ENCODE measurements at places on chromosomes 16 and 17. TPM values are rescaled to one million over a fixed set of nuclear protein-coding genes. Genes with fewer than 3 reads are reported as not detected.

The PABPN1L gene
- total RNA-seq = not detected

GRCh38 chr16:25038239-25038954 is 23.2 kb upstream of the ARHGAP17 start:
- DNase-seq = no peak

GRCh38 chr17:37359682-37360188 is 16.1 kb upstream of the C17orf78 start:
- no peak for DNase-seq

- DNase-seq = no peak
Observed at GRCh38 chr17:50794361-50794760, 27.0 kb upstream of the ANKRD40CL start.

- no peak for DNase-seq
Observed at GRCh38 chr16:13793841-13794409, 126.0 kb upstream of the ERCC4 start.

DNA sequence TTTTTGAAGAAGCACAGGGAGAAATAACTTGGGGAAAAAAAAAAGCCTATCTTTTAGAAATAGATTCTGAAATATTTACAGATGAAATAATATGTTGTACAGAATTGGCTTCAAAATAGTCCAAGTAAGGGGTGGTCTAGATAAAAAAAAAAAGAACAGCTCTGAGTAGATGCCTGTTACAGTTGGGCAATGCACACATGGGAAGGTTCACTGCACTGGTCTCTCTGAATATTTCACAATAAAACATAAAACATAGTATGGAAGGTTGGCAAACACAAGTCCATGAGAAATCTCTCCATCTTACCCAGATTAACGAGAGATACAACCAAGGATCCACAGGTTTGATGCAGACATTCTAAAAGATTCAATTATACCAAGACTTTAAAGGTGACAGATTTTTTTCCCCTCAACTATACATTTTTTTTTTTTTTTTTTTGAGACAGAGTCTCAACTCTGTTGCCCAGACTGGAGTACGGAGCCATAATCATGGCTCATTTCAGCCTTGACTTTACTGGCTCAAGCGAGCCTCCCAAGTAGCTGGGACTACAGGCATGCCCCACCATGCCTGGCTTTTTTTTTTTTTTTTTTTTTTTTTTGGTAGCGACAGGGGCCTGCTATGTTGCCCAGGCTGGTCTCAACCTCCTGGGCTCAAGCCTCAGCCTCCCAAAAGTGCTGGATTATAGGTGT is 58.0 kb downstream of the KANSL1 start:
- no peak for DNase-seq

Measured in heart left ventricle (tissue), 16 donors.